Renal cortical epithelial cell (primary cell): ENCODE measurements at places on chromosomes 12 and 14. TPM values are rescaled to one million over a fixed set of nuclear protein-coding genes. Genes with fewer than 3 reads are reported as not detected.

The DNAAF2 gene
- 17.4 and 19.8 TPM in 2 replicates for total RNA-seq

The SLC6A12 gene
- 1.9 and 4.8 TPM in 2 replicates for total RNA-seq

The RAB15 gene
- total RNA-seq = 7.4 and 13.5 TPM in 2 replicates

The SSTR1 gene
- 0.15 and 0.17 TPM in 2 replicates for total RNA-seq

The THTPA gene
- 3.6 and 13.5 TPM in 2 replicates for total RNA-seq

The KRT82 gene
- not detected in 2 replicates for total RNA-seq

The PLEK2 gene
- total RNA-seq = 12.9 and 126 TPM in 2 replicates
